ENCODE measurements at places on chromosomes 12 and 14. TPM values are rescaled to one million over a fixed set of nuclear protein-coding genes. Genes with fewer than 3 reads are reported as not detected.

The TAS2R9 gene
- 0.18 TPM for total RNA-seq

The C12orf56 gene
- not detected for total RNA-seq

The CLEC4D gene
- not detected for total RNA-seq

The NANOG gene
- total RNA-seq: not detected

The PLCZ1 gene
- not detected for total RNA-seq

The MYBPC1 gene
- total RNA-seq: not detected

The ADAMTS20 gene
- not detected for total RNA-seq

The KRT2 gene
- total RNA-seq: not detected

The RTN1 gene
- 3.7 TPM for total RNA-seq

The VDR gene
- total RNA-seq: 0.18 TPM

The ANKRD13A gene
- total RNA-seq: 33.3 TPM

The TMTC2 gene
- total RNA-seq: 6.2 TPM

The LRRK2 gene
- 0.35 TPM for total RNA-seq

The CCDC196 gene
- total RNA-seq: not detected

The IRF9 gene
- 45.4 TPM for total RNA-seq

The ABHD12B gene
- total RNA-seq: not detected

The A2M gene
- 74.4 TPM for total RNA-seq

The CCDC63 gene
- total RNA-seq: not detected

The IL31 gene
- not detected for total RNA-seq

The OLR1 gene
- 0.64 TPM for total RNA-seq

The GPRC5D gene
- total RNA-seq: not detected

The SIX1 gene
- total RNA-seq: 7.5 TPM

Measured in glomerular endothelial cell (primary cell).